ENCODE measurements at places on chromosomes 12 and 14.

- no peak for DNase-seq
Observed at GRCh38 chr14:51821822-51822221, 38.6 kb upstream of the GNG2 start.

- peak; percentile 82 for DNase-seq
Observed at GRCh38 chr14:92846162-92846897, 52.2 kb downstream of the GOLGA5 start.

DNA sequence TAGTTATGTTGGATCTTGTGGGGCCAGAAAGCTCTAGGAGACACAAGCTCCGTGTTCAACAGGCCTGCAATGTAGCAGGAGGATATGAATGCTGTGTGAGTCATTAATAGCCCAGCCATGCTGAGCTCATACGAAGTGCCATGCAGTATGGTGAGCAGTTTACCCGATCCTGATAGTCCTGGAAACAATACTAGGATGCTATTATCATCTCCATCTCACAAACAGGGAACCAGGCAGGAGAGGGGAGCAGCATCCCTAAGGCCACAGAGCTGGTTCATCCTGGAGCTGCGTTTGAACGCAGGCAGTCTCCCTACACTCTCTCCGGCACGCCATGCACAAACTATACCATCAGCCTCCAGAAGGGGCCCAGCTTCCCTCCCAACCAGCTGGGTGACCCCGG, 20.5 kb downstream of the TTC7B start:
- DNase-seq = no peak

- DNase-seq = no peak
Observed at GRCh38 chr12:6966351-6966750, 4.1 kb downstream of the PHB2 start.

- no peak for DNase-seq
Observed at GRCh38 chr14:35221462-35221861, 70.7 kb upstream of the PSMA6 start.

DNA sequence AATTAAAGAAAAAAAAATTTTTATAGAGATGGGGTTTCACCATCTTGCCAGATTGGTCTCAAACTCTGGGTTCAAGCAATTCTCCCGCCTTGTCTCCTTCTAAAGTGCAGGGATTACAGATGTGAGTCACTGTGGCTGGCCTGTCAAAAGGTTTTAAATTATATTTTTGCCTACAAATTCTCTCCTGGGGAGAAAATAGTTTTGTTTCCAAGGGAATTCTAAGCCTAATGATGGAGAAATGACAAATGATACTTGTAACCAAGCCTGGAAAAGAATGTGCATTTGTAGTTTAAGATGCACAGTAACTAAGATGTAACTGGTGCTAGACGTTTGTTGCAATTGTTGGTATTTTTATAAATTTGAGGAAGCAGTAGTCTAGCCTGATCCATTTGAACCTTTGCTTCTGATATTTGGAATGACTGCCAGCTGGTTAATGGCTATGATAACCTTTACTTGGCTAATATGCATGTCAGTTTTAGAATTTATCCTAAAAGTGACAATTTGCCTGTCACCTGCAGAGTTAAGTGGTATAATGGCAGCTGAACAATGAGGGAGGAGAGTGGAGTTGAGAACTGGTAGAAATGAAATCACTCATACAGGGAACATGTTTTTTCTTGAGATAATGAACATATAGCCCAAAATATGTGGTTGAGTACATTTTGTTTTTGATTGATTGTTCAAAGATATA, 148.0 kb downstream of the FUT8 start:
- DNase-seq = no peak

- DNase-seq = no peak
Observed at GRCh38 chr12:11598900-11599299, 50.6 kb upstream of the ETV6 start.

DNA sequence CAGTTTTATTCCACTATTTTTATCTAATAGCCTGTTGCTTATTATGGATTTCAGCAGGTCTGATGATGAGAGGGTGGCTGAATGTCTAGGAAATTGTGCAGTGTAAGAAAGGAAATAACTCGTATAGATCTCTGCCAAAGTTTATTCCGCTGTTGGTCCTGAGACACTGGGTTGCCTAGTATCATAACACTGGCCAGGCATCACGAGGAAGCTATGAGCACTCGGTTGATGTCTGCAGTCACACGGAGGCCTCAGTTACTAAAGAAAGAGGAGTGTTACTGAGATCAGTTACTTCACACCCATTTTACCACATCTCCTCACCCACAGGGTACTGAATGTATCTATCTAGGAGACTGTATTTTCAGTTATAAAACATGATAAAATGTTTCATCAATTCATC, 21.9 kb downstream of the BHLHE41 start:
- DNase-seq = no peak

Measured in HL-60 (cell line).